ENCODE measurements at places on chromosomes 12 and 14.

GRCh38 chr14:26966908-26967307 lies 369.1 kb upstream of the NOVA1 start:
- DNase-seq: no peak

GRCh38 chr12:108565976-108566375 lies 3.6 kb downstream of the ISCU start:
- peak; percentile 65 for DNase-seq

DNA sequence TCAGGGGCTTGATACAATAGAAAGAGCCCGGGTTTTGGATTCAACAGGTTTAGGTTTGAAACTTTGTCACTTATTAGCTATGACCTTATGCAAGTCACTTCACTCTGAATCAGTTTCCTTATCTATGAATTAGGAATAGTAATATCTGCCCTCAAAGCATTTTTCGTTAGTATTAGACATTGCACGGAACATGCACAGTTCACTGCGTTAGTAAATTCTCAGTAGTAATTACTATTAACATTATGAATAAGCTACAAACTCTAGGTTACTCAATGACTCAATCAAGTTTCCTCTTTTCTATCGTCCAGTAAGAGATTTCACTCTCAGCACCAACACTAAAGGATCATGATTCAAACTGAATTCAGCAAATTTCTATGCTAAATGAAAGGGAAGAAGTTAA lies 150.3 kb downstream of the CEP83 start:
- no peak for DNase-seq

DNA sequence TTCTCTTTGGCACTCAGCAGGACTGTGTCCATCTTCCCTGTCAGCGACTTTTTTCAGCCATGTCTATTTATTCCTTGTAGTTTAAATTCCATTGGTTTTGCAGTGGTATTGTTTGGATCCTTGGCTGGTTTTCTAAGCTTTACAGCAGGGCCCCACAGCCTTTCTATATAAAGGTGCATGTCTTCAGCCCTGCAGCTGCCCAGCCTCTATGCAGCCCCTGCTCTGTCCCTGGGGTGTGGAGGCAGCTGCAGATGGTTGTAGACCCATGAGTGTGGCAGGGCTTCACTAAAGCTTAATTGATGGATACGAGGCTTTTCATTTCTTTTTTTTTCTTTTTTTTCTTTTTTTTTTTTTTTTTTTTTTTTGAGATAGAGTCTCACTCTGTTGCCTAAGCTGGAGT lies 29.7 kb downstream of the SFSWAP start:
- no peak for DNase-seq

DNA sequence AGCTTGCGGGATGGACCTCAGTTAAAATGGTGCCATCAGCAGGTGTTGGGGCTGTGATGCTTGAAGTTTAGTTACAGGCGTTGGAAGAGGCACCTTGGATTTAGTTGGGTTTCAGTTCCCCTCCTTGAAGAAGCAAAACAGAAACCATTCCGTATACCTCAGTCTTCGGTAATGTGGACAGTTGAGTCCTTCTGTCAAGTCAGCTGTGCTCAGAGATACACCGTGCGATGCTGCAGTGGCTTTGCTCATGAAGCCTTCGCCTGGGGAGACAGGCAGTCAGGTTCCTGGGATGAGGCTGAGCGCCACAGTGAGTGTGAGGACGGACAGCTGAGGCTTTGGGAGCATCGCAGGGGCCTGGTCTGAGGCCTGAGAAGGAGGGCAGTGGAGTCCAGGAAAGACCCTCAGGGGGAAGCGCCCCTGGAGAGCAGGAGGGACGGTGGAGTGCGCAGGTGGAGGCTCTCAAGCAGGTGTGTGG lies 7.4 kb downstream of the RAN start:
- no peak for DNase-seq

DNA sequence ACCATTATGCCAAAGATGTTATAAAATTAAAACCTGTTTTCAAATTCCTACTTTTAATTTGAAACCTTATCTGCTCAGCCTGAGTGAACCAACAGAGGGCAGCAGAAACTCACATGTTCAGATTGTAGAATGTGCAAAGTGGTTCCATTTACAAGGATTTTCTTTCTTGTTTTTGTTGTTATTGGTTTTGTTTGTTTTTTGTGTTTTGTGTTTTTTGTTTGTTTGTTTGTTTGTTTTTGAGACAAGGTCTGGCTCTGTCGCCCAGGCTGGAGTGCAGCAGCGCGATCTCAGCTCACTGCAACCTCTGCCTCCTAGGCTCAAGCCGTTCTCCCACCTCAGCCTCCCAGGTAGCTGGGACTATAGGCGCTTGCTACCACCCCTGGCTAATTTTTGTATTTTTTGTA lies 22.8 kb upstream of the GARIN2 start:
- no peak for DNase-seq

GRCh38 chr12:88615490-88615889 lies 35.2 kb upstream of the KITLG start:
- no peak for DNase-seq

DNA sequence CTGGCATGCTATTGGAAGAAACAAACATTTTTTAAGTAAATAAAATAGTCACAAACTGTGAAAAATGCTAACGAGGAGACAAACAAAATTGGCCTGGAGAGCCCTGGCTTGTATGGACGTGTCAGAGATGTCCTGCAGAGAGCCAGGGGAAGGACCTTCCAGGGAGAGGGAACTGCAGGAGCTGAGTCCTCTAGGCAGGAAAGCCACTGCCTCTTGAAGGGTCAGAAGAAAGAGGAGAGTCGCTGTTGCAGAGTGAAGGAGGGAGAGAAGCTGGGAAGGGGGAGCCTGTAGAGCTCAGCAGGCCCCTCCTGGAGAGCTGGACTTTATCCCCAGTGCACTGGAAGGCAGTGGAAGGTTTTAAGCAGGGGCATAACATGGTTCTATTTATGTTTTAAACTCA lies 80.3 kb upstream of the PWP1 start:
- no peak for DNase-seq

Data from right cardiac atrium (tissue), 5 donors.